A549 treated with DMSO at 1 μM for 4 hours (cell line): ENCODE measurements at places on chromosomes 1 and 21. TPM values are rescaled to one million over a fixed set of nuclear protein-coding genes. Genes with fewer than 3 reads are reported as not detected.

Gene RAD54L
- total RNA-seq: 9.9 to 13.7 TPM (median 11.3 TPM) in 5 replicates

Gene OSCP1
- 5.4 to 6.5 TPM (median 5.8 TPM) in 5 replicates for total RNA-seq

Gene DNALI1
- total RNA-seq: 0.02 to 0.43 TPM (median 0.05 TPM) in 3 of 5 replicates, not detected in the others

Gene LMOD1
- total RNA-seq: not detected in 5 replicates

Gene CCSAP
- 5.8 to 7.8 TPM (median 7.1 TPM) in 5 replicates for total RNA-seq

Gene ASTN1
- not detected in 5 replicates for total RNA-seq

Gene DMRTA2
- total RNA-seq: 0.14 to 0.26 TPM (median 0.18 TPM) in 5 replicates

Gene FCER1A
- not detected in 5 replicates for total RNA-seq

Gene GPR89B
- total RNA-seq: 3.5 to 5.5 TPM (median 4.1 TPM) in 5 replicates

Gene GJA4
- not detected in 5 replicates for total RNA-seq

Gene OR2L5
- total RNA-seq: not detected in 5 replicates

Gene GJB3
- 5.4 to 8.1 TPM (median 6.1 TPM) in 5 replicates for total RNA-seq

Gene TRIM63
- not detected in 5 replicates for total RNA-seq

Gene MPZ
- total RNA-seq: 0.20 to 0.36 TPM (median 0.26 TPM) in 4 of 5 replicates, not detected in the other

Gene MACF1
- 51.5 to 61.3 TPM (median 56.9 TPM) in 5 replicates for total RNA-seq

Gene RGS5
- 1.0 to 2.1 TPM (median 1.3 TPM) in 5 replicates for total RNA-seq

Gene LDLRAD1
- not detected in 5 replicates for total RNA-seq

Gene OR2T29
- not detected in 5 replicates for total RNA-seq

Gene FAM163A
- total RNA-seq: 0.02 TPM in 1 of 5 replicates, not detected in the others

Gene FAM177B
- not detected in 5 replicates for total RNA-seq

Gene ARHGEF16
- total RNA-seq: 3.5 to 5.8 TPM (median 5.1 TPM) in 5 replicates

Gene C8B
- total RNA-seq: not detected in 5 replicates
